ENCODE measurements at places on chromosomes 4 and X. TPM values are rescaled to one million over a fixed set of nuclear protein-coding genes. Genes with fewer than 3 reads are reported as not detected.

GRCh38 chr4:19910861-19911525 is 340.7 kb upstream of the SLIT2 start:
- no peak overlapping the region for H3K4me3 ChIP-seq
- DNase-seq, result no peak
- no peaks in the 10 kb centered on the region for H3K27me3 ChIP-seq
- H3K27ac ChIP-seq, result no peak overlapping the region

GRCh38 chrX:45872480-45872879 is 671.8 kb upstream of the DIPK2B start:
- no peaks in the 10 kb centered on the region for H3K36me3 ChIP-seq
- peaks cover 12% of the 10 kb centered on the region for H3K4me1 ChIP-seq
- H3K4me3 ChIP-seq, result no peak overlapping the region
- H3K27ac ChIP-seq, result no peak overlapping the region

- no peaks in the 10 kb centered on the region for H3K36me3 ChIP-seq
- no peak for DNase-seq
- no peaks in the 10 kb centered on the region for H3K27me3 ChIP-seq
- no peak overlapping the region for H3K4me3 ChIP-seq
These were observed 47.9 kb downstream of the CHIC2 start for GRCh38 chr4:54016504-54016903.

DNA sequence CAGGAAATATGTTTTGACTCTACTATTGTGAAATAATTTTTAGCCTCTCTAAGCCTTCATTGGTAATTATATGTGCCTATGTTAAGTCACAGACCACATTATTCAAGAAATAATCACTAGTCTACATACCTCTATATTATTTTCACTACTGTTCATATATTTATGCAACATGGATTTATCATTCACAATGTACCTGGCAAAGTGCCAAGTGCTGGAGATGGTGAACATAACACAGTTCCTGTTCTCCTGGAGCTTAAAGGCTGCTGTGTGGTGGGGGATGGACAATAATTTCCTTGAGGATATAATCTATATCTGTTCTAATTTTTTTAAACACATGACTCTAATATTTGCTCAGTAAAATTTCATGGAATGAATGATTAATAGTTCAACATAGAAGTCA is 527.7 kb upstream of the CXorf51A start:
- H3K27me3 ChIP-seq, result no peaks in the 10 kb centered on the region
- no peak for DNase-seq
- H3K4me3 ChIP-seq, result no peak overlapping the region
- H3K36me3 ChIP-seq, result no peaks in the 10 kb centered on the region
- no peaks in the 10 kb centered on the region for H3K4me1 ChIP-seq

GRCh38 chr4:40669504-40669903 is 39.8 kb upstream of the RBM47 start:
- no peak for DNase-seq
- H3K27me3 ChIP-seq, result no peaks in the 10 kb centered on the region
- peaks cover 18% of the 10 kb centered on the region for H3K4me1 ChIP-seq
- H3K4me3 ChIP-seq, result no peak overlapping the region

DNA sequence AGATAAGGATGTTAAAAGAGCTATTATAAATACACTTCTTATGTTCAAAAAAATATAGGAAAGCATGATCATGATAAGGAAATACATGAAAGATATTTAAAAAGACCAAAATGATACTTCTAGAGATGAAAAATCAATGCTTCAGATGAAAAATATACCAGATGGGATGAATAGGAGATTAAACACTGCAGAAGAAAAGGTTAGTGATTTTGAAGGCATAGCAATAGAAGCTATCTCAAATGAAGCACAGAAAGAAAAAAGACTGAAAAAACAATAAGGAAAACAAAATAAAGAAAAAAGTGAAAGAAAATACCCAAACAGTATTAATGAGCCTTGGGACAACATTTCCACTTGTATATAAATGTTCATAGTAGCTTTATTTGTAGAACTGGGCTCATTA is 80.7 kb upstream of the LEF1 start:
- no peaks in the 10 kb centered on the region for H3K4me1 ChIP-seq
- no peak overlapping the region for H3K27ac ChIP-seq
- H3K27me3 ChIP-seq, result no peaks in the 10 kb centered on the region
- no peak overlapping the region for H3K4me3 ChIP-seq

CFP gene
- 2.3 TPM for total RNA-seq

ANXA3 gene
- 0.86 TPM for total RNA-seq

Measured in A673 (cell line).